ENCODE measurements at places on chromosomes 16 and 17.

- no peaks in the 10 kb centered on the region for H3K4me1 ChIP-seq
- no peak overlapping the region for H3K27ac ChIP-seq
- H3K4me3 ChIP-seq = no peak overlapping the region
- no peaks in the 10 kb centered on the region for H3K27me3 ChIP-seq
Measured at GRCh38 chr17:48472411-48473281, 42.6 kb upstream of the SKAP1 start.

DNA sequence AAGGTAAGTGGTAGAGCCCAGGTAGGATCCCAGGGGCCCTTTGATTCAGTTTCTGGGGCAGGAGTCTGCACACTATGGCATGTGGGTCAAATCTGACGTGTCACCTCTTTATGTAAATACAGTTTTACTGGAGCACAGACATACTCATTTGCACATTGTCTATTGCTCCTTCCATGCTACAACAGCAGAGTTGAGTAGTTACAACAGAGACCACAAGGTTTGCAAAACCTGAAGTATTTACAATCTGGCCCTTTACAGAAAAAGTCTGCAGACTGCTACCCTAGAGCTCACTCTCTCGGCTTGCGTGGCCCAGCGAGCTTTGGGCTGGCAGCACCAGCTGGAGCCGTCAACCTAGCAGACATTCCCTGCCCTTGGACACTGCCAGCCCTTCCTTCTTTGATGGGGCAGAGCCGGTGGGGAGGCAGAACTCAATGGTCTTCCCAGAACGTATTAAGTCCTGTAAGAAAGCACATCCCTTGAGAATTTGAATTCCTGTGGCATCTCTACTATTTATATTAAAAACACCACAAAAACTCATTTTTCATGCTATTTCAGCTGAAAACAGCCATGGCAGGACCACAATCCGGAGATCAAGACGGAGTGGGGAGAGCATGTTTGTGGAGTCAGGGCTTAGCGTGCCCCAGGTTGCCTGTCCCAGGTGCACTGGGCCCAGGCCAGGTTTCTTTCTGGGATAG, 133.1 kb upstream of the NUDT7 start:
- DNase-seq = no peak
- no peaks in the 10 kb centered on the region for H3K27me3 ChIP-seq
- H3K27ac ChIP-seq = no peak overlapping the region
- H3K4me1 ChIP-seq = no peaks in the 10 kb centered on the region

- no peak overlapping the region for H3K27ac ChIP-seq
- DNase-seq = no peak
- H3K4me1 ChIP-seq = no peaks in the 10 kb centered on the region
- no peaks in the 10 kb centered on the region for H3K27me3 ChIP-seq
- no peak overlapping the region for H3K4me3 ChIP-seq
Measured at GRCh38 chr16:23670137-23670776, 8.4 kb upstream of the PLK1 start.

- no peak overlapping the region for H3K4me3 ChIP-seq
- H3K36me3 ChIP-seq = no peaks in the 10 kb centered on the region
- H3K27me3 ChIP-seq = no peaks in the 10 kb centered on the region
- H3K4me1 ChIP-seq = no peaks in the 10 kb centered on the region
- H3K27ac ChIP-seq = no peak overlapping the region
Measured at GRCh38 chr16:78321620-78322360, 222.3 kb downstream of the WWOX start.

DNA sequence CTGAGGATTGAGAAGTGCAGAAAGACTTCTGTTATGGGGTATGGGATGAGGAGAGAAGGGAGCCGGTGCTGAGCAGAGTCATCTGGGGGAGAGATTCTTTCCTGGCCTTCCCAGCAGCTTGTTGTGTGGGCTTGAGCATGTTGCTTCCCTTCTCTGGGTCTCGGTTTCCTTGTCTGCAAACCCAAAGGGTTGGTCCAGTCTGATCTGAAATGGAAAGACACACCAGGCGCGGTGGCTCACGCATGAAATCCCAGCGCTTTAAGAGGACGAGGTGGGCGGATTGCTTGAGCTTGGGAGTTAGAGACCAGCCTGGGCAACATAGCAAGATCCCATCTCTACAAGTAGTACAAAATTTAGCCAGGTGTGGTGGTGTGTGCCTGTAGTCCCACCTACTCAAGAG, 6.0 kb downstream of the SOCS3 start:
- DNase-seq = no peak
- no peak overlapping the region for H3K4me3 ChIP-seq
- H3K27ac ChIP-seq = peak overlapping the region; percentile 81
- H3K36me3 ChIP-seq = peaks cover 16% of the 10 kb centered on the region
- peaks cover 60% of the 10 kb centered on the region for H3K4me1 ChIP-seq

DNA sequence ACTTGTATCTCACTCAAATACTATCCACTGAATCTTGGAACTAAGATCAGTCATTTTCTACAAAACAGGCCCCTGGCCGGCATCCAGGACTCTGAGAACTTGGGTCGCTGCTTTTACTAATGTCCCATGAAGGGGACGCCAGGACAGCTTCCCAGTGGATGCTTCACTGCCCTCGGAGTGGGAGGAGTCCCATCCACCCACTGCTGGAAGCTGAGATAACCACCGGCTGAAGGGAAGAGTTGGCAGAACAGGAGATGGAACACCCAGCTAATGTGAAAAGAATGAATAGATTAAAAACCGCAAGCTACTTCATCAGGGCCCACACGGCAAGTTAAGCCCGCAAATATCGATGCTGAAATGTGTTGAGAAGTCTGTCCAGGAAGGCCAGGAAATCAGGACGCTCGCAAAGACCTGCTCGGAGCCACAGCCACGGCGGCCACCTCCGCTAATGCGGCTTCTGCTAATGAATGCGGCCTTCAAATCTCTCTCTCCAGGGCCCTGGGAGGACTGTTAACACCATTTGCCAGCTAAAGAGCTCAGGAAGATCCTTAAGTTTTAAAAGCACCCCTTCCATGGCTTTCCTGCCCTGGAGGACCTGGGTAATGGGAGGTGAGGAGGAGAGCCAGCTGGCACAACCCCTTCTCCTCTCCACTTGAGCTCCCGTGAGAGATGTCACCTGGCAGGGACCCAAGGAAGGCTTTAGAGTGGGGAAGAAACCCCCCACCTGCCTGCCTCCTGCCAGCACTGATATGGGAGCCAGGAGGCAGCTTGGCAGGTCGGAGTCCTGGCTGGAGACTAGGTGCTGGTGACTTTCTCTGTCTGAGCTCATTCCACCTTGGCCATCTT, 226.6 kb upstream of the RPL38 start:
- H3K36me3 ChIP-seq = no peaks in the 10 kb centered on the region
- peak; percentile 41 for DNase-seq
- H3K27ac ChIP-seq = no peak overlapping the region

DNA sequence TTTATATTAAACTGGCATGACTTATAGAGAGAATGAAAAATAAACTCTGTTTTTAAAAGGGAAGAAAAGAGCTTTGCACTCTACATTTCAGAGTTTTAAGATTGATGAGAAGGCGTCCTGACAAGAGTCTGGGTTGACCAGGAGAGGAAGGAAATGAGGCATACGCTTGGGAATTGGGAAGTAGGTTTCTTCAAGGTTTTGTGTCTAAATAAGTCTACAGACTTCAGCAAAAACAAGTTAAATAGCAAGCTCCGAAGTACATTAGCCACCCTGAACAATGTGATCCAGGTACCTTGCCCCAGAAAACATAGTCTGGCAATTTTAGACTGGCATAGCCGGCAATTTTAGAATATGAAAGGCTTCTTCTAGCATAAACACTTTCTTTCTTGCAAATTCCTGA, 28.5 kb upstream of the CCDC182 start:
- H3K36me3 ChIP-seq = no peaks in the 10 kb centered on the region
- no peak for DNase-seq
- peaks cover 2% of the 10 kb centered on the region for H3K27me3 ChIP-seq
- H3K4me3 ChIP-seq = no peak overlapping the region
- H3K27ac ChIP-seq = no peak overlapping the region

DNA sequence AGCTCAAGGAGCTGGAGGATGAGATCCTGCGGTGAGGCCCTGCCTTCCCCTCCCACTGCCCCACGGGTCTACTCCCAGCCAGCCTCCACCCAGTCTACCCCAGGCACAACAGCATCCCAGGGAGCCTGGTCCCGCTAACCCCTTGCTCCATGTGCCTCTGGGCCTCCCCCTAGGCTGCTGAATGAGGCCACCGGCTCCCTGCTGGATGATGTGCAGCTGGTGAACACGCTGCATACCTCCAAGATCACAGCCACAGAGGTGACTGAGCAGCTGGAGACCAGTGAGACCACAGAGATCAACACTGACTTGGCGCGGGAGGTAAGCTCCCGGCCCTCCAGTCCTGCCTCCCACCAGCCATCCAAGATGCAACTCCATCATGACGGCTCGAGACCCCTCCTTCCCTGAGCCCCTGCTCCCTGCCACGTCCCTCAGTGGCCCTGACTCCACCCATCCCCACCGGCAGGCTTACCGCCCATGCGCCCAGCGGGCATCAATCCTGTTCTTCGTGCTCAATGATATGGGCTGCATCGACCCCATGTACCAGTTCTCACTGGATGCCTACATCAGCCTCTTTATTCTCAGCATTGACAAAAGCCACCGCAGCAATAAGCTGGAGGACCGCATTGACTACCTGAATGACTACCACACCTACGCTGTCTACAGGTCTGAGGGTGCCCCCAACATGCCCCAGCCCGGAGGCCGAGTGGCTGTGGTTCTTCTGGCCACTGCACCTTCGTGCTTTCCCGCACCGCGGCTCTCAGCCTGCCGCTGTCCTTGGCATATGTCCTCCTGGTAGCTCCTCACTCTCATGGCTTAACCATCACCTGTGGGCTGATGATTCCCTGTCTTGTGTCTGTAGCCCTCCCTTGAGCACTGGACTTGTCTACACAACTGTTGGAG, 15.0 kb upstream of the KDM6B start:
- no peak overlapping the region for H3K4me3 ChIP-seq
- H3K36me3 ChIP-seq = no peaks in the 10 kb centered on the region
- H3K27ac ChIP-seq = no peak overlapping the region
- H3K4me1 ChIP-seq = no peaks in the 10 kb centered on the region
- no peaks in the 10 kb centered on the region for H3K27me3 ChIP-seq
- DNase-seq = no peak

GRCh38 chr17:79027925-79028491, 4.0 kb downstream of the C1QTNF1 start:
- H3K4me3 ChIP-seq = no peak overlapping the region
- H3K4me1 ChIP-seq = peaks cover 6% of the 10 kb centered on the region
- H3K27me3 ChIP-seq = peaks cover 5% of the 10 kb centered on the region
- peak overlapping the region; percentile 61 for H3K27ac ChIP-seq
- H3K36me3 ChIP-seq = no peaks in the 10 kb centered on the region

DNA sequence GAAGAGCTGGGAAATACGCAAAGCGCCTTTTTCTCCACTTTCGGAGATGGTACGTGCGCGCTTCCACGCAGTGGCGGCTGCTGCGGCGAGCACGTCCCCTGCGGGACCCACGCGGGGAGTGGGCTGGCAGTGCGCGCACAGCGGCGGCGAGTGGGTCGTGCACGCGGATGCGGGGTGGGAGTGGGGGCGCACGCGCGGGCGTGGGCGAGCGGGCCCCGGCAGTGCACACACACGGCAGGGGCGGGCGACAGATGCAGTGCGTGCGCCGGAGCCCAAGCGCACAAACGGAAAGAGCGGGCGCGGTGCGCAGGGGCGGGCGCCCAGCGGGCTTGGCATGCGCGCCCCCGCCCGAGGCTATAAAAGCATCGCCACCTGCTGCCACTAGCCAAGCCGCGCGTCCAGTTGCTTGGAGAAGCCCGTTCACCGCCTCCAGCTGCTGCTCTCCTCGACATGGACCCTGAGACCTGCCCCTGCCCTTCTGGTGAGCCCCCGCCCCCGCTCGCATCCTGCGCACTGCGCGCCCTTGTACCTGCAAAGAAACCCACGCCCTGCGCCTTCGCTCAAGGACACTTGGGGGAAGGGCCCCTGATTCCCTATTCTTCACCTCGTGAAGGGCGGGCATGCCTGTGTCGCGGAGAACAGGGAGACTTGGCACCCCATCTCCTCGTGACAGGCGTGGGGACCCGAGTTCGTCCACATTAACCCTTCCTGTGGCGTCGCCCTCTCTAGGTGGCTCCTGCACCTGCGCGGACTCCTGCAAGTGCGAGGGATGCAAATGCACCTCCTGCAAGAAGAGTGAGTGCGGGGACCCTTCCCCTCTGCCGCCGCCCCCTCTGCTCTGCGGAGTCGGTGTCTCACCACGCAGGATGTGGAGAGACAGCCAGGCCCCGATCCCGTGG, at the start of gene MT3:
Gene MT3 (plus strand): TSS at position 388 of the 899 bp plus-strand sequence. CDS start 63 bp downstream, at position 451.
- no peak within 1 kb of the TSS for H3K27ac ChIP-seq
- H3K36me3 ChIP-seq = no peaks in the 10 kb centered on the region
- peak within 1 kb of the TSS; percentile 25 for H3K4me3 ChIP-seq

All from liver (tissue), 10 donors.